Activated CD4-positive, alpha-beta T cell treated with anti-CD3 and anti-CD28 coated beads for 24 hours (primary cell): ENCODE measurements at places on chromosomes 5 and 9.

DNA sequence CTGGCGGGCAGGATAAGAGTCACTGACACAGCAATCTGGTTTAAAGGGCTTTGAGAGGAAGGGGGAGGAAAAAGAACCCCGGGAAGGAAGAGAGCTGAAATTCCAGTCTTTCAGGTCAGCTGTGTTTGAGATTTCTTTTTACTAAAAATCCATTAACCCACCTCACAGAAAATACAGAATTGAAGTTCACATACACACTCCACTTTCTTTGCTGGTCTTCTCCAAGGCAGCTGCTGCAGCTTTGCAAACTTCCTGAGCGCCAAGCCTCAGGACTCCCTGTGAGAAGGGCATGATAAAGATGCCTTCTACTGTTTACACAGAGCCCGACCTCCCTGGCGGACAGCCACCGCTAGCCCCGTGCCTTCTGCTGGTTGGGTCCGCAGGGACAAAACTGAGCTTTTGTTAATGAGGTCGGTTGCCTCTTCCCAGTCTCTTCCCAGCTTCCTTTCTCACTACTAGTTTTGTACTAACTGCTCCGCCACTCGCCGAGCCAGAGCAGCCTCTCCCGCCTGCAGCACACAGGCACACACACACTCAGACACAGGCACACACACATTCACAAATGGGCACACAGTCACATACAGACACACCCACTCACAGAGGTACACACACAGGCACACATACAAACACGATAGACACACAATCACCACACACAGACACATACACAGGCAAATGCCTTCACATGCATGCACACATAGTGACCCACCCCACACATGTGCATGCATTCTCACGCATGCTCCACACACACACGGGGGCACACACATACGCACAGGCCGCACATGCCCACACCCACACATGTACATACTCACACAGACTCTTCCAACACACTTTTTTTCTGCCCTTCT is at the start of gene FREM1:
Gene FREM1 (minus strand): TSS at position 468 of the 845 bp plus-strand sequence. CDS start 41,451 bp downstream, outside the sequence.
- DNase-seq: no peak

GRCh38 chr5:6488021-6488420 is 39.4 kb downstream of the UBE2QL1 start:
- DNase-seq: no peak

GRCh38 chr5:127010362-127010761 is 20.0 kb downstream of the MARCHF3 start:
- DNase-seq: no peak

GRCh38 chr5:67537439-67538148 is 341.0 kb upstream of the CD180 start:
- DNase-seq: no peak

- DNase-seq: no peak
These were observed 276.6 kb upstream of the VLDLR start for GRCh38 chr9:2345013-2345412.

DNA sequence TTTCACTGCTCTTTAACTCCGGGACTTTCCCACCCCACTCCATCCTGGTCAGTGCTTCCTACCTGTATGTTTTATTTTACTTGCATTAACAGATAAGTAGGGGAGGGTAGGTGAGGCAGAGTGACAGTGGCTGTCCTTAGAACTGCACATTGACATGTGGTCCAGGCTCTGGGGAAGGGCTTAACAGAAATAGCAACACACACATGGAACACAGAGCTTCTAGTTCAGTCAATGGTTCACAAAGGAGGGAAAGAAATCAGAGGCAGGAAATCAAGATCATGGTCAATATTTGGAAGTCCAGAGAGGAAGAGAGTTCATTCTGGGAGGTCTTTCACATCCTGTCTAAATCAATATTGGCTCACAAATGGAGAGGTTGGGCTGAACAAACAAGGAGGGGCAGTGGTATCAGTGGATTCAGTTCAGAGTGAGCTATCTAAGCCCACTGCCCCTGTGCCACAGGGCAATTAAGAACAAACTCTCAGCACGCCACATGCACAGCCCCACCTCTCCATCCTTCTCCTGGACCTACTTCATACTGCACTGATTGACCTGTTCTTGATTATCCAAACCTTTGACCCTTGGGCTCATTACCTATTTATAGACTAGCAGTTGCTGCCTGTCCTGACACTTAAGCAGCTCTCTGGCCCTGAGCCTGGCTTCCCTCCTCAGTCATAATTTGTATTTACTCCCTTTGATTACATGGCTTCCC is 6.2 kb upstream of the VPS13A start:
- no peak for DNase-seq

DNA sequence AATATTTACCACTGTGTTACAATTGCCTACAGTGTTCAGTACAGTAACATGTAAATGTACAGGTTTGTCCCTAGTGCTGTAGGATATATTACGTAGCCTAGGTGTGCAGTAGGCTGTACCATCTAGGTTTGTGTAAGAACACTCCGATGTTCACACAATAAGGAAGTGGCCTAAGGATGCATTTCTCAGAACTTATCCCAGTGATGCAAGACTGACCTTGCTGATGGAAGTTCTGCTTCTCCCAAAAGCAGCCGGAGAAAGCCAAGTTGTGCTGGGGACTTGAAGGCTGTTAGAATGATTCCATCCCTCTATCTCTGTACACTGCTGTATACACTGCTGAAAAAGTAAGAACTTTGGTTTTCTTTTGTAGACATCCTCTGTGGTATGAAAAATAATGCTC is 21.6 kb downstream of the NEUROG1 start:
- no peak for DNase-seq

- DNase-seq: no peak
These were observed 8.9 kb upstream of the TOR4A start for GRCh38 chr9:137268538-137269201.

GRCh38 chr5:139653616-139654015 is 5.5 kb downstream of the CXXC5 start:
- no peak for DNase-seq

- DNase-seq: no peak
These were observed 99.9 kb downstream of the KLF4 start for GRCh38 chr9:107389617-107390071.

DNA sequence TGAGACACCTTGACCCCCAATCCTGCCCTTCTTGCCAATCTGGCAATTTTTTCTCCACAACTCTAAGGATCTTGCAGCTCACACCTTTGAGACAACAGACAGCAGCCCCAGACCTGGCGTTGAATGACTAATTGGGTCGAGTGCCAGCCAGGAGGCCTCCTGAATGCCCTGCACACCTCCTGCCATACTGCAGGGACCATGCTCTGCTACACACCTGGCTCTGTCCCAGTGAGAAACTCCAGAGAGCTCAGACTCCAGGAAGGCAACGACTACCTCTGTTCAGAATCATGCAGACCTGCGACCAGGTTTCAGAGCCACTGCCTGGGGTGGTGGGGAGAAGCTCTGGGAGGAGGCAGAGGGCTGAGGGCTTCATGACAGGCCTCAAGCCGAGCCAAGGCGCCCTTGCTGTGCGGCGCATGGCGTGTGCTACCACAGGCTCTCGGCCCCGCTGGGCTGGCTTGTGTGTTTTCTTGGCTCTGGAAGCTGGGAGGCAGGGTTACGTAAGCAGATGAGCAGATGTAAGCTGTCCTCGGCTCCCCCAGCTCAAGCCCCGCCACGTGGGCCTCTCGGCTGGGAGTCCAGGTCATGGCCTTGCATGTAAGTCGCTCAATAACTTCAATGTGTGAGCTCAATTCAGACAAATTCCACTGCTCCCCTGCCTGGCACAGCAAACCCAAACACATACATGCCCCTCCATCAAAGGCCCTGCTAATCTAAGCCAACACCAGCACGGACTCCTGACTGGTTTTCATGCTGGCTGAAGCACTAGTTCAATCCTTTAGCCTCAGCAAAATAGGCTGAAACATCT is 27.5 kb downstream of the B4GALT1 start:
- no peak for DNase-seq

GRCh38 chr9:20618361-20618802 is 3.9 kb downstream of the MLLT3 start:
- no peak for DNase-seq

- no peak for DNase-seq
These were observed 21.4 kb downstream of the MEGF10 start for GRCh38 chr5:127311781-127312525.

- DNase-seq: no peak
These were observed 982.5 kb downstream of the MAT2B start for GRCh38 chr5:164487939-164488338.

DNA sequence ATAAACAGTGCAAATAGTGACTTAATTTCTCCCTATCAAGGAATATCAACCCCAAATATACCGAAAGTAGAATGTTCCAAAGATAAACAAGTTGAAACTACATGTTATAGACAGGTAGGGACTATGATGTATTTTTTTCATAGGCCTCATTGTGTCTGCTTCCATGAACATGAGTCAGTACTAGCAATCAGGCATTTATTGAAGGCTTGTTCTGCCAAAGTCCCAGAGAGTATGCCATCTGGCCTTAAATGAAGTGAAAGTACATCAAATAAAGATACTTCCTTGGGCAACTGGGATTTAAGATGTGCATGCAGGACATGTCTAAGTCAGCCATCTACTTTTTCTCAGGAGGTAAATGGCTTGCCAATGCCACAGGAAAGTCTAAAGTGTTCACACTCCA is 6.5 kb downstream of the GHR start:
- no peak for DNase-seq

DNA sequence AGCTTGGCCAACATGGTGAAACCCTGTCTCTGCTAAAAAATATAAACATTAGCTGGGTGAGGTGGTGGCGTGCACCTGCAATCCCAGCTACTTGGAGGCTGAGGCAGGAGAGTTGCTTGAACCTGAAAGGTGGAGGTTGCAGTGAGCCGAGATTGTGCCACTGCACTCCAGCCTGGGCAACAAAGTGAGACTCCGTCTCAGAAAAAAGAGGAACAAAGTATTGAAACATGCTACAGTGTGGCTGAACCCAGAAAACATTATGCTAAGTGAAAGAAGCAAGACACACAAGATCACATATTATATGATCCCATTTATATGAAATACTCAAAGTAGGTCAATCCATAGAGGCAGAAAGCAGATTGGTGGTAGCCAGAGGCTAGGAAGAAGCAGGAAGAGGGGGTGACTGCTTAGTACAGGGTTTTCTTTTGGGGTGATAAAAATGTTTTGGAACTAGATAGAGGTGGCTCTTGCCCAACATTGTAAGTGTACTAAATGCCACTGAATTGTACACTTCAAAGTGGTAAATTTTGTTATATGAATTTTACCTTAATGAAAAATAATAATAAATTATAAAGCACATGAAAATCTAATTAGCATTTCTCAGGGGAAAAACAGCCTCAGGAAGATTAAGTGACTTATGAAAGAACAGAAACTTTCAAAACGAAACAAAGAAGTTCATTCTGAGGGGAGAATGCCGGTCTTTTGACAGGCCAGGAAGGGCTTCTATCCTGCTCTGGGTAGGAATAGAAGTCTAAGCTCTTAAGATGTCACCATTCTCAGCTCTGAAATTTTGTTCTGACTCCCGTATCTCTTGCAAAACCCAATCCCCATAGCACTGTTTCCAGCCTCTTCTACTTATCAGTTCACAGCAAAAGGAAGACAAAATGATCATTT is 161.1 kb upstream of the TBCA start:
- no peak for DNase-seq

- DNase-seq: no peak
These were observed 132.6 kb upstream of the PDE4D start for GRCh38 chr5:60026161-60026560.

DNA sequence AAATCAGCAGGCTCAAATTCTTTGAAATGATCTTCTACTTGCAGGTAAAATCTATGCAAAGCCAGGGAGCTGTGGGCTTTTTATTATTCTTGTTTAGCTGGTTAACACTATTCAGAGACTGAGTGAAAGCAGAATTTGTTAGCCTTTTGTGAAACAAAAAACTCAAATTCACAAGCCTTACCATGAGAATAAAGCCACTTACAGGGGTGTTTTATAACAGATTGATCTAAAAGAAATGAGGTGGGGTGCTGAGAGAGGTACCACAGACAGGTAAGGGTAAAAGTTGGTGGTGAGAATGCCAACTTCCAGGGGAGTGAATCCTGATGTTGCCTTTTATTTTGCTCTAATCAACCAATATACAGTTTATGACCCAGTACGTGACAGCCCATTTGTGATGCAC is 1585.6 kb downstream of the EFNA5 start:
- DNase-seq: no peak

GRCh38 chr5:39519079-39519478 is 94.3 kb upstream of the DAB2 start:
- DNase-seq: no peak

DNA sequence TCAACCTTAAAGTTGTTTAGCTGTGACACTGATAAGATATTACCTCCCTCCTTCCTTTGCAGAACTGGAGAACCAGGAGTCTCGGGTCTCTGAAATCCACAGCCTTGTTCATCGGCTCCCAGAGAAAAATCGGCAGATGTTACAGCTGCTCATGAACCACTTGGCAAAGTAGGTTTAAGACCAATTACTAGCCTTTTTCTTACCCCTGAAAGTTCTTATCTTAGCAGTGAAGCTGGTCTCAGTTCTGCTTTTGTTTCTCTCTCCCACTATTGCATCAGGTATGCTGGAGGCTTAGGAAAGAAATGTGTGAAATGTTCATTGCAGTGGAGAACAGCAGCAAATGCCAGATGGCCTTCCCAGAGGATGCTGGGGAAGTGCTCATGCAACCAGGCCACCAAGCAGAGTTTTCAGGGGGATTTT is 287.4 kb downstream of the ARHGAP26 start:
- DNase-seq: no peak
